Activated CD8-positive, alpha-beta memory T cell treated with anti-CD3 and anti-CD28 coated beads, Interleukin-2, amount 50 U/mL, for 48 hours (primary cell): ENCODE measurements at places on chromosomes 11 and 22.

- DNase-seq = no peak
These were observed 17.7 kb downstream of the ELFN2 start for GRCh38 chr22:37409459-37410050.

- DNase-seq = no peak
These were observed 3.9 kb upstream of the E2F8 start for GRCh38 chr11:19244621-19245020.

- no peak for DNase-seq
These were observed 76.6 kb downstream of the PKNOX2 start for GRCh38 chr11:125241104-125241503.

DNA sequence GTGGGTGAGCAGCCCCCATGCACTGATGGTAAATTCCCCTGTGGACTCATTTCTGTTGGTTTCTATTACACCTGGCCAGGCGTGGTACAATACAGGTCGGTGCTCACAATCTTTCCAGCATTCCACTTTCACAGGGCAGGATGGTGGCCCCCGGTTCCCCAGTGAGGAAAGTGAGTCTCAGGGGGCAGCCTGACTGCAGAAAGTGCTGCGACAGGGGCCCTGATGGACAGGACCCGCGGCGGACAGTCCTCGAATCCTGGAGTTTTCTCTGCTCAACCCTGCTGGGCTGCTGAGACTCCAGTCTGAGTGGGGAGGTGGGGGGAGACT, 3.1 kb upstream of the PGGHG start:
- no peak for DNase-seq

DNA sequence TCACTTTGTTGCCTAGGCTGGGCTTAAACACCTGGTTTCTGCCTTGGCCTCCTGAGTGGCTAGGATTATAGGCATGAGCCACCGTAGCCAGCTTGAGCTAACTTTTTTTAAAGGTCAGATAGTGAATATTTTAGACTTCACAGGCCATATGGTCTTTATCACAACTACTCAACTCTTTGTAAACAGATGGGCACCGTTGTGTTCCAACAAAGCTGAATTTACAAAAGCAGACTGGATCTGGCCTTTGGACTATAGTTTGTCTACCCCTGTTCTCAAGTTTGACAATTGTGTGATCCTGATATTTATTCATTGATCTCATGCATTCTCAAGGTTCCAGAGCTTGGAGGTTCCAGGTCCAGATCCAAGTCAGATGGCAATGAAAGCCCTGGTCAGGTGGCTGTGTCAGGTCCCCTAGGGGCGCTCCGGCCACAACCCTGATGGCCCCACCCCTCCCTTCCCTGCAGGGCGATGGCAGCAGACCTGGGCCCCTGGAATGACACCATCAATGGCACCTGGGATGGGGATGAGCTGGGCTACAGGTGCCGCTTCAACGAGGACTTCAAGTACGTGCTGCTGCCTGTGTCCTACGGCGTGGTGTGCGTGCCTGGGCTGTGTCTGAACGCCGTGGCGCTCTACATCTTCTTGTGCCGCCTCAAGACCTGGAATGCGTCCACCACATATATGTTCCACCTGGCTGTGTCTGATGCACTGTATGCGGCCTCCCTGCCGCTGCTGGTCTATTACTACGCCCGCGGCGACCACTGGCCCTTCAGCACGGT, 15.8 kb downstream of the P2RY2 start:
- DNase-seq = no peak

- DNase-seq = peak; percentile 96
These were observed 1.1 kb downstream of the CALCB start for GRCh38 chr11:15074206-15075161.

DNA sequence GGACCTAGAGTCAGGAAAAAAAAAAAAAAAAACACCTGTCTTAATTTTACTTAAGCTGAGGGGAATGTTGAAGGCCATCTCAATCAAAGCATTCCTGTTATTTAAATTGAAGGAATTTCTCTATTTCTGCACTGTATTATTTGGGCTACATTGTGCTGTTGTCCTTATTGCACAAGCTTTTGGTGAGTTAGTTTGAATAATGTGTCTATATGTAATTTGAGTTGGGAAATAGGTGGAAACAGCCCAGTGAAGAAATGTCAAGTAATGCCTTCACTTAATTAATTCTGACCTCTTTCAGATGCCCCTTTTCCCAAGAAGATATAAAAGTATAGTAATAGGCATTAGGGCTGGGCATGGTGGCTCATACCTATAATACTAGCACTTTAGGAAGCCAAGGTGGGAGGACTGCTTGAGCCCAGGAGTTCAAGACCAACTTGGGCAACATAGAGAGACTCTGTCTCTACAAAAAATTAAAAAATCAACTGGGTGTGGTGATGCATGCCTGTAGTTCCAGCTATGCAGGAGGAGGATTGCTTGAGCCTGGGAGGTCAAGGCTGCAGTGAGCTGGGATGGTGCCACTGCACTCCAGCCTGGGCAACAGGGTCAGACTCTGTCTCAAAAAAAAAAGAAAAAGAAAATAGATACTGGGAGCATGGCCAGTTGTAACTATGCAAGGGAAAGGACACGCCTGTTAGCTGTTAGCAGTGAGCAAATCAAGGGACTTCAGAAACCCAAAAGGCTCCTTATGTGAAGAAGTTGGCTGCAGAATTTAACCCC, 34.9 kb downstream of the OR10A6 start:
- no peak for DNase-seq

DNA sequence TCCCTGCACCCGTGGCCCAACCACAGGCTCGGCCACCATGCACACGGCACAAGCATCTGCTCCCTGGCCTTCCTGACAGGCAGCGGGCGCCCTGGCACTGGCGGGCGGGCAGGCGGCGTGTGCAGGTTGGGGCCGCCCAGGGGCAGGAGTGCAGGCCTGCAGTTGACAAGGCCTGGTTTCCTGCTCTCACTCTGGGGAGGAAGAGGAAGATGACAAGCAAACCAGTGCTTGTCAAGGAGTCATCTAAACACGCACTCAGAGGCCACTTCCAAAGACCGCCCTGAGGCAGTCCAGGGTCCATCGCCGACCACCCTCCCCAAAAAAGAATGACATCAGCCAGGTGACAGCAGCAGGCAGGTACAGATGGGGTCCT, 65.3 kb upstream of the LINC01488 start:
- DNase-seq = no peak

DNA sequence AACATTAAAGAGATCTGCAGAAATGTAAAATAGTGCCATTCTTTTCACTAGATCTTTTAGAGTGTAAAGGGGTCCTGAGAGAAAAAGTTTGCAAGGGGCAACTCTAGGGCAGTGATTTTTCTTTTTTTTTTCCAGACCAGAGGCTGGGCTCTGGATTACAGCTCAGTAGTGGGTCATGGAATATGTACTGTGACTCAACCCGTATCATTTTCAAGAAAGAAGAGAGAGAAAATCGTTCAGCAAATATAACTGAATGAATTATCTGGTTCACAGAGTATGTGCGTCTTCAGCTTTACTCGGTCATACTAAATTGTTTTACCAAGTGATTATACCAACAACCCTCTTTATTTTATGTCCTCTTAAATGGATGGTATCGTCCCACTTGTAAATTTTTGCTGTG, 3.8 kb downstream of the CEP57 start:
- DNase-seq = no peak

DNA sequence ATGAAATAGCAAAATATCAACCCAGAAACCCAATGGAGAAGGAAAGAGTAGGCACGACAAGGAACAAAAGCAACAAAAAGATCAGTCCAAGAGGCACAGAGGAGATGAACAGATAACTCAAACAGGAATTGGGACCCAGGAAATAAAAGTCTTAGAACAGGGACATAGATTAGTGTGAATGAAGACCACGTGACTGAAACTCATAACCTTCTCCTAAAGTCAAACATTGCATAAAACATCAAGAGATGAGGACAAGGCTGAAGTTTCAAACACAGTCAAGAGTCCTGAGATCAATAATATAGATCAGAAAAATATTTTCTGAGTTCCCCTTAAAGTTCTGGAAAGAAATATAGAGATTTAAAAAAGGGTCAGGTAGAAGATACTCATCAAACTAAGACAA, 24.4 kb upstream of the OR56B4 start:
- no peak for DNase-seq

DNA sequence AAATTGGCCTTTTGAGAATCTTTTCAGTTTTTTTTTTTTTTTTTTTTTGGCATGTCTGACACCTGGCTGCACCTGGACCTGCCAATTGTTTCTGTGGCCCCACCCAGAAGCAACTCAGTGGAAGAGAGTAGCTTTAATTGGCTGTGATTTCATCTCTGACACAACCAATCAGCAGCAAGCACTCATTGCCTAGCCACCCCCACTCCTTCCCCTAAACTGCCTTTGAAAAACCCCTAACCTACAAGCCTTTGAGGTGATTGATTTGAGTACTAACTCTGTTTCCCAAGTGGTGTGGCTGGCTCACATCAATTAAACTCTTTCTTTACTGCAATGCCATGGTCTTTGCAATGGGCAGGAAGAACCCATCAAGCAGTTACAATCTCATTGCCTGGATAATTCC, 98.2 kb upstream of the CHORDC1 start:
- no peak for DNase-seq

GRCh38 chr11:26537341-26537740, 34.7 kb downstream of the MUC15 start:
- no peak for DNase-seq

GRCh38 chr22:19799322-19800190, 39.0 kb downstream of the TBX1 start:
- no peak for DNase-seq

- no peak for DNase-seq
These were observed 274.9 kb downstream of the FAM181B start for GRCh38 chr11:82458761-82459160.

- DNase-seq = no peak
These were observed 101.6 kb downstream of the CSNK2A3 start for GRCh38 chr11:11251394-11251970.

DNA sequence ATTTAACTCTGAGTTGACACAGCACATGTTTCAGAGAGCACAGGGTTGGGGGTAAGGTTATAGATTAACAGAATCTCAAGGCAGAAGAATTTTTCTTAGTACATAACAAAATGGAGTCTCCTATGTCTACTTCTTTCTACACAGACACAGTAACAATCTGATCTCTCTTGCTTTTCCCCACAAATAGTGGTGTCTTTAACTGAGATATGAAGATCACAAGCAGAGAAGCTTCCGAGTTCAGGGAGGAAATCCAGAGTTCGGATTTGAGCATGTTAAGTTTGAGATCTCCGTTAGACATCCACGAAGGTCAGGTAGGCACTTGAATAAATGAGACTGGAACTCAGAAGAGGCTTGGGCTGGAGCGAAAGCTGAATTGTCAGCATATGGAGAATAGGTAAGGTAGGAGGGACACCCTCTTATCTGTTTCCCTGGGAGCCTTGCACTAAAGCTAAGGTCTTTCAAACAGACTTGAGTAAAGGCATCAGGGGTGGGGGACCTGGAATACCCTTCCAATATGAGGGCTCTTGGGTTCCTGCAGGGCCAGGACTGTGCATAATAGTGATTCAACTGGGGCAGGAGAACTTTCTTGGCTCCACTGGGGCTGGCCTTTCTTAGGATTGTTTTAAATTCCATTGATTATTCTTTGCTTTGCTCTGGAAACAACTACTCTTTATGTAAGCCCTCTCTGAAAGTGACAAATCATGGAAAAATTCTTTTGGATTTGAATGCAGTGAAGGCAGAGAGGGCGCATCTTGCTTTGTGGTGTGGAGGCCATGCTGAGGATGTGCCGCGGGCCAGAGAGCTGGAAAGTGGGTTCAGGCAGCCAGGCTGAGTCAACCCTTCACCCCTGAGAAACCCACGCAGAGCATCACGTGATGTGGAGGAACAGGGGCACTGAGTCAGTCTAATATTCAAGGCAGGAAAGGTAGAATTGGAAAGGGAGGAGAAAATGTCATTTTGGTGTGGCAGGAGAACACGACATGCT, 62.7 kb upstream of the AMPD3 start:
- DNase-seq = no peak

DNA sequence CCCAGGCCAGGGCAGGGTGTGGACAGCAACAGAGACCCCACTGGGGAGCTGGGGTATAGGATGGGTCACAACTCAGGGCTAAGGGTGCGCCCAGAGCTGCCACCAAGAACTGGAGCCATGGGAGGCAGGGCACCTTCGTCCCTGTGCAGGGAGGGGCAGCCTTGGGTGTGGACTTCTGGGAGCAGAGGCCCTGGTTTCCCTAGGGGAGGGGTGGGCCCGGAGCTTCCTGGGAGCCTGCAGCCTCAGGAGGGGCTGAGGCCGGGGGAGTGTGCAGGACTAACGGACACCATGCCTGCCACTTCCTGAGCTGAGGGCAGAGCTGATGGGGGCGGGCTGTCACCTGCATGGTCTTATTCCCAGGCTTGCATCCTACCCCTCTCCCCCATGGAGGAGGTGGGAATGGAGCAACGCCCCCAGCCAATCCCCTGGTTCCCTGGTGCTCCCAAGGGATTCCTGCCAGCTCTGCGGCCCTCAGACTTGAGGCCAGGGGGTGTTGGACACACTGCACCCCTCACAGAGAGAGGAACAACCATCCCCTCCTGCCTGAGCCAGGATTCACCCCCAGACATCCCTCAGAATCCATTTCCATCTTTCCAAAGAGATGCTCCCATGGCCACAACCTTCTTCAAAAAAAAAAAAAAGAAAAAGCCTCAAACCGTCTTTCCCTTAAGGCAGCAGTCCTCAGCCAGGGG, 225.7 kb downstream of the CTTN start:
- no peak for DNase-seq

DNA sequence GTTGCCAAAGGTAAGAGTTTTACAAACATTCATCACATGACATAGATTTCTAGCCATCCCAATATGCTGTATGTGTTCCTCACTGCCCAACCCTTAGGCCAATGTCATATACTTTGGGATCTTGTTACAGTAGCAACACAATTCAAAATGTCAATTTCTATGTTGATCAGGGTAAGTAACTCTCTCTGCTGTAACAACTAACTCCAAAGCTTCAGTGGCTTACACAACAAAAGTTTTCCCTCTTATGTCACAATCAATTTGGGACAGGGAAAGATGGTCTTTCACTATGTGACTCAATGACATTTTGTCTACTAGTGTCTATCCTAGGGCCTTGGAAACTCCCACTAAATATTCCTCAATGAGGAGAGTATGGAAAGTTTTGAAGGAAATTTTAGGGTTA, 144.5 kb downstream of the SBF2 start:
- DNase-seq = no peak

GRCh38 chr22:27397036-27397953, 404.3 kb downstream of the MN1 start:
- no peak for DNase-seq

DNA sequence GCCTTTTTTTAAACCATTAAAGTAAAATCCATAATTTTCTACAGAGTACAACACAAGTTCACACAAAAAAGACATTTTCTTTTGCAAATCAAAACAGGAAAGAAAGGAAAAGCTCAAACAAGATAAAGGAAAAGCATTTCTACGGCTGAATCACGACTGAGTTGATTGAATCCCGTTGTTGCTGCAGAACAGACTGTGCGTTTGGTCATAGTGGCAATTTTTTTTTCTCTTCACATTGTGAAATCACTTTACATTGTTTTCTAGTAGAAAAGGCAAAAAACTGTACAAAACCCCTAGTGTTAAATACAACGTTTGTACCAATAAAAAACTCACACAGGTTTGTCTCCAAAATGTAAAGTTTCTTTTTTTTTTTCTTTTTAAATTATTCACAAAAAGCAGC, 17.3 kb upstream of the RAPSN start:
- DNase-seq = no peak
